ENCODE measurements at places on chromosomes 5 and 9. TPM values are rescaled to one million over a fixed set of nuclear protein-coding genes. Genes with fewer than 3 reads are reported as not detected.

The LHX6 gene
- total RNA-seq = 4.4 TPM

DNA sequence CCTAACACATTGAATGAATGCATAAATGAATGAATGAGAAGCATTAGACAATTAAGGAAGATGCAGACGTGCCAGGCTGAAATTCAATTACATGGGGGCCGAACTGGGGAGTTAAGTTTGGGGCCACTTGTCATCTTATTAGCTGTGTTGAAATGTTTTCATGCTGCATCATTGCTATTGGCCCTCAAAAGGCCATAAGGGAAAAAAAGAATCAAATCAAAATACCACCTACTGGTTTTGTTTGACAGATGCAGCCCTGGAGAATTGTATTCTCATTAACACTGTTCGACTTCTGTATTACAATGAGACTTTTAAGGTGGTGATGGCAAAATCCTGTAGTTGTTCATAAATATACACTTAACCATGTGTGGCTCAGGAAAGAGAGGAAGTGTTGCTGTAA is 38.4 kb downstream of the UBE2QL1 start:
- DNase-seq = no peak

The GAS1 gene
- 17.1 TPM for total RNA-seq

The TNC gene
- 7.5 TPM for total RNA-seq

GRCh38 chr9:136710543-136710942 is 1.8 kb upstream of the DIPK1B start:
- no peak for DNase-seq

DNA sequence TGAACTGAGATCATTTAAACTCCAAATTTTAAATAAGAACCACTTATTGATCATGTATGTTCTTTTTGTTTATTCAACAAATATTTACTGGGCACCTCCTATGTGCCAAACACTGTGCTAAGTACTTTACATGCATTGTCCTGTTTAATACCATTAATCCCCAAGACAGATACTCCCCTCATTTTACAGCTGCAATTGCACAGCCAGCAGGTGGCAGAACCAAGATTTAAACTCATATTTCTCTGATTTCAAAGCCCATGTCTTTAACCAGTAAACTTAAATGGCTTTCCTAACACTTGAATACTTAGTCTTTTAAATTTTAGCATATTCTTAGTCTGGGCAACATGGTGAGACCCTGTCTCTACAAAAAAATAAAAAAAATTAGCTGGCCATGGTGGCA is 43.4 kb upstream of the KIAA1958 start:
- no peak for DNase-seq

GRCh38 chr9:3857091-3857490 is 331.3 kb upstream of the RFX3 start:
- DNase-seq = no peak

GRCh38 chr5:75736273-75736672 is 19.0 kb upstream of the POC5 start:
- DNase-seq = peak; percentile 54

- no peak for DNase-seq
Measured at GRCh38 chr5:157100140-157100679, 8.6 kb downstream of the HAVCR2 start.

DNA sequence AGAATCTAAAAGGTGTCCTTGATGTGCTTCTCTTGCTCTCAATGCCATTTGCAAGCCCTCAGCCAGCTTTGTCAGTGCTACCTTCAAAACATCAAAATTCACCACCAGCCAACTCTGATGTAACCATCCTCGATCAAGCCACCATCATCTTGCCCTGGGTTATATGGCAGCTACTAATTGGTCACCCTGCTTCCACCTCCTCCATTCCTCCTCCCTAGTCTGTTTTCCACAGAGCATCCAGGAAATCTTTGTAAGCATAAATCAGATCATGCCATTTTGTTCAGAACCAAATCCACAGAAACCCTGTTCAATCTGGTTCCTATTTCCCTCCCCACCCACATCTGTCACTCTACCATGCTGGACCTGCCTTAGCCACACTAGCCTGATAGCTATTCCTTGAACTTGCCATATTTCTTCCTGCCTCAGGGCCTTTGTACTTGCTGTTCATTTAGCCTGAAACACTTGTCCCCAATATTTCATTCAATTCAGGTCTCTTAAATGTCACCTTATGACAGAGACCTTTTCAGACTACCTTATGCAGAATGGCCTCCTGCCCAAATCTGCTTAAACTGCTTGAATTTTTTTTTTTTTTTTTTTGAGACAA is 1.9 kb upstream of the B4GALT1 start:
- DNase-seq = no peak

- no peak for DNase-seq
Measured at GRCh38 chr5:4089087-4089486, 493.5 kb downstream of the IRX1 start.

GRCh38 chr9:89001917-89002540 is 10.8 kb downstream of the S1PR3 start:
- DNase-seq = no peak

DNA sequence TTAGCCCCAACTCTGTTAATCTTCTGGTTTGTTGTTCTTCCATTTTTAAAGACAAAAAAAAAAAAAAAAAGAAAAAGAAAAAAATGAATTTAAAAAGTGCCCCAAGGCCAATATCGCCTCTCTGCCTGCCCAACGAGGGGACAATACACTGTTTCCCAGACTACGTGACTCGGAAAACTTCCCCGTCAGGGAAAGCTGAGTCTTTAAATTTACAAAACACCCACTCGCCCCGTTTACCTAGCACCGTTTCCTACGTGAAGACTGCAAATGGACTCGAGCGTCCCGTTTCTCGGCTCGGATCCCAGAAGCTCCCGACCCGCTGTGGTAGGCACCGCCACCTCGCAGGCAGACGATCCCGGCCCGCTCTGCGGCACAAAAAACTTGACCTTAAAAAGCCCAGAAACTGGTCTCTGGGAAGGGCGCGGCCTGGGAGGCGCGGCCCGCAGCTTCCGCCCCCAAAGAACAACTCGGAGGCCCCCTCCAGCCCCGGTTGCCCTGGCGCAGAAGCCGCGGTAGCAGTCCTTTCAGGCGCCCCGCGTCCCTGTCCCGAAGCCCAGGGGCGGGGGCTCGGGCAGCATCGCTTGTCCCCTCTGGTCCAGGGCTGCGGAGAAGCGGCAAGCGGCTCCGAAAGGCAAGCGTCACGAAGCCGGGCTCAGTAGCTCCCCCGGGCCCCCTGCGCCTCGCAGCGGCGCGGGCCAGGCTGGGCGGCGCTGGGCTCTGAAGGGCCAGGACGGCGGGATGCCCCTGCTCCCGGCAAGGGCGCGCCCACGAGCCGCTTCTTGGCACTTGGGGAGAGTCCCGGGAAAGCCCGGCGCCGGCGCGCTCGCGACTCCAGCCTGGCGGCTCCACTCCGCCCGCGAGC is at the start of gene GCNT4:
Gene GCNT4, minus strand, starts transcription at position 367 of the 862 bp plus-strand sequence. CDS start 22,521 bp downstream, outside the sequence.
- peak; percentile 59 for DNase-seq

DNA sequence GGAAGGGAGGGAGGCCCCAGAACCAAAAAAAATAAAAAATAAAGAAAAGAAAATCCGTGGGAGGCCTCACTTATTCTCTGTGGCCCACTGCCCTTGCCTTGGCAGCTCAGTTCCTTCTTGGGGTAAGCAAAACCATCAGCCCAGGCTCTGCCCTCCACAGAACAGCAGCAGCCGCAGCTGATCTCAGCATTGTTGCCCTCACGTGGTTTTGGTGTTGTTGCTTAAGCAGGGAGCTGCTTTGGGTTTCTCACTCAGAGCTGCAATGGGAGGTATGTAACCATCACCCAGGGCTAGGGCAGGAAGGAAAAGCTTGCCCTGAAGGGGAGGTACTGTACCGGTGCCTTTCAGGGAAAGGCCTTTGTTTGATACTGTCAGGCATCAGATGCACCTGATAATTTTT is 374.7 kb upstream of the WWC1 start:
- no peak for DNase-seq

The OTP gene
- not detected for total RNA-seq

GRCh38 chr9:38022995-38023394 is 46.0 kb downstream of the SHB start:
- peak; percentile 74 for DNase-seq

The C6 gene
- 15.0 TPM for total RNA-seq

DNA sequence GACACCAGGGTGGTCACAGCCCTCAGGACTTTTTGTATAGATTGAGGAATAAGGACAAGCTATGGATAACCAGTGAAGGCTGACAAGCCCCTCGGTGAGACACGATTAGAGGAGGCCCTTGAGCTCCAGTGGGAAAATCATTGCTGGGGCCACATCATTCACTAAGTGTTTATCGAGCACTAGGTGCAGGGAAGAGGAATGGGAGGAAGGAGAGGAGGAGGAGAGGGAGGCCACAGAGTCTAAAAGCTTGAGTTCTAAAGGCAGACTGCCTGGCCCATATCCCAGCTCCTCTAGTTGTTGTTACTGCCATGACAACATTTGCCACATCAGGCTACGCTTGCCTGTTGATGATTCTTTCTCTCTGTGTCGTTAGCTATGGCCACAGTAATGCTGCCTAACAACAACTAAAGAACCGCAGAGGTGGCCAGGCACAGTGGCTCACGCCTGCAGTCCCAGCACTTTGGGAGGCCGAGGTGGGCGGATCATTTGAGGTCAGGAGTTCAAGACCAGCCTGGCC is 37.6 kb downstream of the NKX2-5 start:
- DNase-seq = no peak

GRCh38 chr9:121650217-121651007 is 1.0 kb upstream of the DAB2IP start:
- peak; percentile 93 for DNase-seq

The CER1 gene
- total RNA-seq = not detected

DNA sequence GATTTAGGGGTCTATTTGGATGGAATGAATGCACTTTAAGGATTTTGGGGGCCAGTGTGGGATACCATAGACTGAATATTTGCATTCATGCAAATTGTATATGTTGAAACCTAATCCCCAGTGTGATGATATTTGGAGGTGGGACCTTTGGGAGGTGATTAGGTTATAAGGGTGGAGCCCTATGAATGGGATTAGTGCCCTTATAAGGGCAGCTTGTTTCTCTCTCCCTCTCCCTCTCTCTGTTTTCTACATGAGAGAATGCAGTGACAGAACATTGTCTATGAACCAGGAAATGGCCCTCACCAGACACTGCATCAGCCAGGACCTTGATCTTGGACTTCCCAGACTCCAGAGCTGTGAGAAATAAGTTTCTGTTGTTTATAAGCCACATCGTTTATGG is 166.1 kb downstream of the MED10 start:
- DNase-seq = no peak

DNA sequence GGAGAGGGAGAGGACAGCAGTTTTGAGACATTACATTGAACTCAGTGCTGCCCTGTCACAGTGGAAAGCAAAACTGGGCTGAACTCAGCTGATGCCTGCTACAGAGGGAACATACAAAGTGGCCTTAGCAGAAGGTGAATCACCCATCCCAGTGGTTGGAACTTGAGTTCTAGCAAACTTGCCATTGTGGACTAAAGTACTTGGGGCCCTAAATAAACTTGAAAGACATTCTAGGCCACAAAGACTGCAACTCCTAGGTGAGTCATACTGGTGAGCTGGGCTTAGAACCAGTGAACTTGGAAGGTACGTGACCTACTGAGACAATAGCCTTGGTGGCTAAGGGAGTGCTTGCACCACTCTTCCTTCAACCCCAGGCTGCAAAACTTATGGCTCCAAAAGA is 155.7 kb upstream of the RIOK2 start:
- DNase-seq = no peak

DNA sequence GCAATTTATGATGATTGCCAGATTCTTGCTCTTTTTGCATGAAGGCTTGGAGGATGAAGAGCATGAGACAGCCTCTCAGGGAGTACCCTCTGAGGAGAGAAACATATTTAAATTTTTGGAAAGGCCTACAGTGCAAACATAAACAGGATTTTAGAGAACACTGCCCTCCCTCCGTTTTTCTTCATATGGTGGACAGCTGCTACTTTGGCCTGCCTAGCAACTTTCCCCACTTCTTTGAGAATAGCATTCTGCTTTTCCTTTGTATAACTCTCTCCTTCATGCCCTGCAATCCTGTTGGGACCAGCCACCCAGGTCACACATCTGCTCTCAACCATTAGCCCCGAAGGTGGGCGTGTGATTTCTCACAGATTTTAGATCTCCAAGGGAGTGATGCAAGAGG is 20.5 kb upstream of the TXN start:
- no peak for DNase-seq

GRCh38 chr9:3916411-3916810 is 383.5 kb downstream of the GLIS3 start:
- DNase-seq = no peak

- DNase-seq = peak; percentile 41
Measured at GRCh38 chr9:132169672-132170392, 8.0 kb downstream of the NTNG2 start.

The ADAMTSL1 gene
- 9.0 TPM for total RNA-seq

The PCDHA5 gene
- total RNA-seq = 0.33 TPM

DNA sequence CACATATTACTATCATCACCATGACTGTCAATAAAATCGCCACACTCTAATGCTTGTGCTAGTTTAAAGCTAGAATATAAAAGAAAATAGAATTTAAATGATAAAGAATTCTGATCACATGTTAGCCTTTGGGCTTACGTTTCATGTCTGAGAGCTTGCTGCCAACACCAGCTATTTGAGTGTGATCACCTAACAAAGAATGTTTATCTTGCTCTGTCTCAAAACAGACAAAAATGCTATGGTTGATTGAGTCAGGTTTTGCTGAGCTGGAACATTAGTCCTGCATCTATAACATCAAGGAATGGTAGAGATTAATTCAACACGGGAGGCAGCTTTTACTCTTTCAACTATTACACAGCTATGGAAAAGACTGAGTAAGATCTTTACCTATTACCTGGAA is 50.7 kb downstream of the MSX2 start:
- no peak for DNase-seq

The WDR36 gene
- total RNA-seq = 26.3 TPM

DNA sequence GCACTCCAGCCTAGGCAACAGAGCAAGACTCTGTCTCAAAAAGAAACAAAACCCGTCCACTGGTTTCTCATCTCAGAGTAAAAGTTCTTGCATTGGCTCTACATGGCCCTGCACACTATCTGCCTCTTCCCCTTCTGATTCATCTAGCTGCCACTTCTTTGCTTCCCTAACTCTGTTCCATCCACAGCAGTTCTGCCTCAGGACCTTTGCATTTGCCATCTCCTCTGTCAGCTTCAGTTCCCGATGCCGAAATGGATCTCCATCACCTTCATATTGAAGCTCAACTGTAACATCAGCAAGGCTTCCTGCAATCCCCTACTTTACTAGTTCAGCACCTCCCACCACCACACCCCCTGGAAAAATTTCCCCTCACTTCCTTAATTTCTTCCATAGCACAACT is 1.2 kb upstream of the PIGO start:
- DNase-seq = no peak

- no peak for DNase-seq
Measured at GRCh38 chr5:176646707-176647029, 616 bp upstream of the TSPAN17 start.

GRCh38 chr5:124649491-124650146 is 96.8 kb downstream of the ZNF608 start:
- peak; percentile 32 for DNase-seq

The PCDHB15 gene
- 6.8 TPM for total RNA-seq

DNA sequence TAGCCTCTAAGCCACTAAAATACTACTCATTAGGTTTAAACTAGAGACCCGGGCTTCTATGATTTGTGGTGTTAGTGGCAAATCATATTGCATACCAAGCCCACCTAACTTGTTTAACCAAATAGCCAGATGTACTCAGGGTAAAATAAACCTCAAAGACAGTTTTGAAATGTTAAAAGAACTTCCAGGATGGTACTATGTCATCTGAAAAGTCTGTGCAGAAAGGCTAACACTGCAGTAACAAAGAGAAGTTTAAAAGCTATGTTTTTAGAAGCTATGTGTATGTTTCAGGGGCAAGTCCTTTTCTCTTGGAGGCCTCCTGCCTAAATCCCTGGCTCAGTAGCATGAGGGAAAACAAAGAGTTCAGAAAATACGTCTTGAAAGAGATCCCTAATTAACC is 84.9 kb upstream of the IL7R start:
- no peak for DNase-seq

The ADRB2 gene
- total RNA-seq = 5.1 TPM

- no peak for DNase-seq
Measured at GRCh38 chr5:54831233-54831632, 154.2 kb downstream of the ESM1 start.

Measured in thyroid gland (tissue), 4 donors.